Neural progenitor cell (in vitro differentiated cells): ENCODE measurements at places on chromosomes 6 and 20.

DNA sequence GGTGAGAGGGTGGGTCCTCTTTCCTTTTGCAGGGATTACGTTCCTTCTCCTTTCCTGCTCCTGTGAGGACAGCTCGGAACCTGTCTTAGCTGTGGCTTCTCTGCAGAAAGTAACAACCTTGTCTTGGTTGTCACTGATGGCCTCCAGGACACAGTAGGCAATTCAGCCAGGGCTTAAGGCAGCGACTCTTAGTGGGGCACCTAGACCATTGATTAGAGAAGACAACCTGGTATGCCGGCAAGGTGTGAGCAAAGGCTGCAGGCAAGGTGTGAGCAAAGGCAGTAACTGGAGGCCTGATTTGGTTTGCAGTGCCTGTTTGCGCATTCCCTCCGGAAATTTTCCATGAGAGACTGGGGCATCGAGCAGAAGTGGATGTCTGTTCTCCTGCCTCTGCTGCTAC lies 37.6 kb downstream of the DYNLT1 start:
- no peak for DNase-seq

DNA sequence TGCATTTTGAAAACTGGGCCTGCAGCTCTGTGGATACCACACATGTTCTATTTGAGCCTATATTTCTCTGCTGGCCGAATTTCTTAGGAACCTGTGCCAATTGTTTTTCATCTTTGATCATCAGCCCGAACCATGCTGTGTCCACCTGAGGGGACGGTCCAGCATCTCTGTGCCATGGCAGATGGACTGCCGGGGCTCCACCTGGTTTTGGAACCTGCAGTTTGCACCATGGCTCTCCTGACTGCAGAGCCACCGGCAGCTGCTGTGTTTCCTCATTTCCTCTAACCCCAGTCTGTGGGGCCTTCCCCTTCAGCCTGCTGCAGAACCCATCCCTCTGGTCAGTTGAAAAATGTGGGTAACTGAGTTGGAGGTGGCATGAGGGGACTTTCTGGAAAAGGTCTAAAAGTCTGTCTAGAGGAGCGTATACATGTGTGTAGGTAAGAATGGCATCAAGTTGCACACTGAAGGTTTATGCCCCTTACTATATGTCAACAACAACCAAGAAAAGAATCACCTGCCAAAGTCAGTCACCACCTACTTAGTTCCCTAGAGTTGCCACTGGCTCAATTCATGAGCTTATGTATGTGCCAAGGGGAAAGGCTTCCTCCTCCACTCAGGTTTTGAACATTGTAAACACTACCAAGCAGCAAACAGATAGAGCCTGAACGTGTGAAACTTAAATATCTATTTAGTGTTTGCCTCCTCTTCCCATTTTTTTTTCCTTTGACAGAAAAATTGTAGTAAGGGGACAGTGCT lies 548.2 kb downstream of the PRKN start:
- DNase-seq = no peak

DNA sequence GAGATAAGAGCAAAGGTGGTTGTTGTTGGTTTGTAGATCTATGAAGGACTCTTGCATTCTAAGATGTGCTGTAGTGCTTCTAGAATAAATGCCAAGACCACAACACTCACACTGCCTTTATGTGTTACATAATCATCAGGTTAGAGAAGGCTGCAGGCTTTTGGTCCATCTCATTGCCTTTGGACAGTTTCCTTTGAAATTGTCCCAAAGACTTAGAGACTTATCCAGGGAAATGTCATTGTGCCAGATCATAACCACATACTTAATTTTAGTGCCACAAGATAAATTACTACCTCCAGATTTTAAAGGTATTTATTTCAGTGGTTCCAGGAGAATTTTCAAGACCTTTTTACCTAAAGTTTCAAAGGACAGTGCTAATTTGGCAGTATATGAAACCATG lies 666.6 kb upstream of the CITED2 start:
- DNase-seq = no peak

- no peak for DNase-seq
Measured at GRCh38 chr6:118876198-118876597, 17.8 kb upstream of the ASF1A start.

DNA sequence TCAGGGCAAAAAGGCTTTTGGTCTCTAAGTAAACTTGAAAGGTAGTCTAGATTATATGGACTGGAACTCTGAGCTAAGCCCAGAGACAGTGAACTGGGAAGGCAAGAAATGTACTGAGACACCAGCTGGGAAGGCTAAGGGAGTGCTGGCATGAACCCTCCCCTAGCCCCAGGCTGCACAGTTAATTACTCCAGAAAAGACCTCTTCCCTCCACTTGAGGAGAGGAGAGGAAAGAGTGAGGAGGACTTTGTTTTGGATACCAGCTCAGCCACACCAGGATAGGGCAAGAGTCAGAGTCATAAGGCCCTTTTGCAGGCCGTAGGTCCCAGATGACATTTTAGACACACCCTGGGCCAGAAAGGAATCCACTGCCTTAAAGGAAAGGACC lies 84.1 kb upstream of the GJE1 start:
- DNase-seq = no peak

- DNase-seq = peak; percentile 48
Measured at GRCh38 chr6:47633141-47633540, 65.2 kb upstream of the ADGRF4 start.

- no peak for DNase-seq
Measured at GRCh38 chr20:8829256-8829655, 239.6 kb upstream of the PLCB4 start.

DNA sequence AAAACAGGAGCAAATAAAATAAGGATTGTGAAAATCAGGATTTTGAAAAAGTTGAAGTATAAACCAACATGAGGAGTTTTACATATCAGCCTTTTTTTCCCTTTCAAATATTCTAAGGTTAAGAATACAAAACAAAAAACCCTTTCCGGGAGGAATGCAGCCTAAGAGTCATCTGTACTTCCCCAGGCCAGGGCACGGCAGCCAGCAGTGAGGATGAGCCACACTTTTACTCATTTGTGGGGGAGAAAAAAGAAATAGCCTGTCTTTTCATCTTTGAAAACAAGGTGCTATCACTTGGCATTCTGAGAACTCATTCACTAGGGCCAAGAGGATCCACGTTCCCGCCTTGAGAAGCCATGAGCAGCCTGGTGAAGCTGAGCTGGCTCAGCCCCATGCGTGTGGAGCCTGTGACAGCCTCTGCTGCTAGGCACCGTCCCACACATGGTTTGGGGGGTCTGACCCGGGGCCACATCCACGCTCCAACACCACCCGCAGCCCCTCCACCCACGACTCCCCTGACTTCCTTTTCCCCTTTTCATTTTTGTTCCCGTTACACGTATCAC lies 11.2 kb downstream of the SLC22A1 start:
- no peak for DNase-seq

- DNase-seq = no peak
Measured at GRCh38 chr20:48711696-48712464, 115.9 kb downstream of the PREX1 start.

GRCh38 chr6:1657771-1658165 lies 48.1 kb downstream of the FOXC1 start:
- DNase-seq = no peak

GRCh38 chr20:237489-237888 lies 10.4 kb downstream of the DEFB129 start:
- DNase-seq = no peak

DNA sequence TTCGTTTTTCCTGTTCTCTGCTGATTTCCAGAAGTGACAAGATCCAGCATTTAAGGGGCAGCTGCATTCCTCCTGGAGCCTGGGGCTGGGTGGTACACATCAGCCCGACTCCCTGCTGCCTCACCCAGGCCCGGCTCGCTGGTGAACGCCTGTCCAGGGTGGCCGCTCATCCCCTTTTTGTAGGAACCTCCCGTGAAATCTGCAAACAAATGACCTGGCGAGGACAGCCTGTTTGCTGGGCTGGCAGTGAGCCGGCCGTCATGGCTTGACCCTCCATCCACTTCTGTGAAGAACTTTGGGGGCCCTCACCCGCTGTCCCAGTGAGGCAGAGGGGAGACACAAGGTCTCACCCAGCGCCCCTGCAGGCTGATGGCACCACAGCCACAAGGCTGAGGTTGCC lies 39.0 kb downstream of the PYGB start:
- DNase-seq = no peak

DNA sequence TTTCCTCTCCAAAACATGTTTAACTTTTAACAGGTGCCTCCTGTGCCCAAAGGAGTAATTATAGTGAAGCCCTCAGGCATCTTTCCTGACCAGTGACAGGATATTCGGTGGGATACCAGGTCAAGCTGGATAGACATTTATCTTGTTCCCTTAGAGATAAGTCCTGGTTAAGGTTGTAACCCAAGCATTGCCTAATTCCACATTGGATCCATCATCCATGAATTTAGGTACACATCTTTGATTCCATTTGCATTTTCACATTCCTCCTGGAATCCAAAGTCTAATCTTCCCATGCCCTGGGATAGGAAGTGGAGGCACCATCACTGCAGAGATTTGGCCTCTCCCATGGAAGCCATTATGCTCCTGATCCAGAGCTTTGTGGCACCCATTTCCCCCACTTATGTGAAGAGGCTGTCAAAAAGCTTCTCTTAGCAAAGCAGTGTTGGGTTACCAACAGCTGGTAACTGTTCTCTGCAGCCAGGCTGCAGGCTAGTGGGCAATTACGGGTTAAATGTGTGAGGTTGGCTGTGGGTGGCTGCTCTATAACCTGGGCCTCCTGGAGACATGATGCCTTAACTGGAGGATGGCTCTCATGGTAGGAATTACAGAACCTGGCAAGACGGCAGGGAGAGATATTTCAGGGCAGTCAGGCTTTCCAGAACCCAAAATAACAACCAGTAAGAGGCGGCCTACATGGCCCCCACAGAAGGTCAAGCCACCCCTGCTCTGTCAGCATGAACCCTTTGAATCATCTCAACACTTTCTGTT lies 96.9 kb upstream of the VGLL2 start:
- DNase-seq = no peak

- DNase-seq = no peak
Measured at GRCh38 chr6:134295953-134296553, 21.9 kb downstream of the SGK1 start.

GRCh38 chr20:53869466-53870258 lies 200.7 kb downstream of the BCAS1 start:
- peak; percentile 87 for DNase-seq

DNA sequence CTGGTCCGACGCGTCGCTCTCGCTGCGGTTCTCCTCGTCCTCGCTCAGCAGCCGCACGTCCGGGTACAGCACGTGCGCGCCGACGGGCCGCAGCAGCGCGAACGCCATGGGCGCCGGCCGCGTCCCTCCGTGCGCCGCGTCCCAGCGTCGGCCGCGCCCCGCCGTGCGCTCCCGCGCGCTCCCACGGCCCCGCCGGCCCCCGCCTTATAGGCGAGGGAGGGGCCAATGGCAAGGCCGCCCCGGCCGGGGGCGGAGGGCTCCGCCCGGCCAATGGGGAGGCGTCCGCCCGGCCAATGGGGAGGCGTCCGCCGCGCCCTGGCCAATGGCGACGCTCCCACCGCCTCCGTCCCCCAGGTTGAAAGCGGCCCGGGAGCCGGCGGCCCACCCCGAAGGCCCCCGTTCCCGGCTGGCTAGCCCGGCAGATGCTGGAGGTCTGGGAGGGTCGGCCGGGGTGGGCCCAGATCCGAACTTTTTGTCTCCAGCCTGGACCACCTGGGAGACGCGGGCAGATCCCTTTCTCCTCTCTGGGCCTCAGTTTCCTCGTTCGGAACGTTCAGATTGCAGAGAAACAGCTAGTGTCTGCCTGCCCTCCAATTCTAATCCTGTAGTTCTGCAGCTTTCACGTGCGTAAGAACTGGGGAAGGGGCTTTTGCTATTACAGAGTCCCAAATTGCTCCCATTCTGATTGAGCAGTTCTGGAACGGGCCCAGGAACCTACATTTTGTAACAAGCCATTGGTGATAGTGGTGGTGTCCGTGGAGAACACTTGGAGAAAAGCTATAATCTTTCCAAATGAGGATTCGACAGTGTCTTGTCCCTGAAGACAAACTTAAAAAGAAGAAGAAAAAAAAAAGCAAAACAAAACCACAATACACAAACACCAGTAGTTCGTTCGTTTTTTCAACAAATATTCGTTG lies at the start of gene TCF15:
TSS of gene TCF15 (minus strand) at position 180 of the 917 bp plus-strand sequence. CDS start at position 108, 72 bp downstream.
- DNase-seq = peak; percentile 87
